ENCODE measurements at places on chromosomes 13 and 19.
A peak's percentile ranks its signal among the peaks of the same experiment; 100 is the strongest.

- DNase-seq: no peak
These were observed 166.1 kb upstream of the MYO16 start for GRCh38 chr13:108463340-108463739.

- DNase-seq: no peak
These were observed 103.1 kb downstream of the SACS start for GRCh38 chr13:23330356-23330755.

GRCh38 chr13:75790198-75790970, 154.3 kb downstream of the LMO7 start:
- DNase-seq: no peak

DNA sequence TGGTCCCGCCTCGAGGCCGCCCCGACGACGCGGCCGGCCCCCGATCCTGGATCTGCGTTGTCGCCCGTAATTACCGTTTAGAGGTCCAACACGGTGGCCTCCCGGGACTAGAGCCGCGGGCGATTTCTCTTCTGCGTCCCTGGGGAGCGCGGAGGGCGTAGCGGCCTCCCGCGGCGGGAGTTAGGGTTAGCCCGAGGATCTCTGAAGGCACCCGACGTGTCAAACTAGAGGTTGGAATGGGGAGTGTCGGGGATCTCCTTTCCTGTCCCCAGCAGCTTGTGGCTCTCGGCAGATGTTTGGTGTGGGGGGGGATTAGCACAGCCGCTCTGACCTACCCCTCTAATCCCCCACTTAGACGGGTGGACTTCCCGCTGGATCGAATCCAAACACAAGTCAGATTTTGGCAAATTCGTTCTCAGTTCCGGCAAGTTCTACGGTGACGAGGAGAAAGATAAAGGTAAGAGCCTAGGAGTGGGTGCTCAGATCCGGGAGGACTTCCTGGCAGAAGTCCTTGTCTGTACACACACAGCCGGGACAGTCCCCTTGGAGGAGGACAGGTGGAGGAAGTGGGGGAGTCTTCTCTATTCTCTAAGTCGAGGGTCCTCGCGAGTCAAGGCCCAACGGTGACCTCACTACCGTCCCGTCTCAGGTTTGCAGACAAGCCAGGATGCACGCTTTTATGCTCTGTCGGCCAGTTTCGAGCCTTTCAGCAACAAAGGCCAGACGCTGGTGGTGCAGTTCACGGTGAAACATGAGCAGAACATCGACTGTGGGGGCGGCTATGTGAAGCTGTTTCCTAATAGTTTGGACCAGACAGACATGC, 581 bp downstream of the CALR start:
- DNase-seq: no peak

GRCh38 chr13:66323745-66324347, 906.3 kb downstream of the PCDH9 start:
- DNase-seq: no peak

DNA sequence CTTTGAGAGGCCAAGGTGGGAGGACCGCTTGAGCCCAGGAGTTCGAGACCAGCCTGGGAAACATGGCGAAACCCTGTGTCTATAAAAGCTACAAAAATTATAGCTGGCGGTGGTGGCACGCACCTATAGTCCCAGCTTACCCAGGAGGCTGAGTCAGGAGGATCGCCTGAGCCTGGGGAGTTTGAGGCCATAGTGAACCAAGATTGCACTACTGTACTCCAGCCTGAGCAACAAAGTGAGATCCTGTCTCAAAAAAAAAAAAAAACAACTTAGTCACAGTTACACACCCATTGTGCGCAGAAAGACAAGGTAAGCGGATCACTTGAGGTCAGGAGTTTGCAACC, 728 bp upstream of the DENND1C start:
- DNase-seq: no peak

GRCh38 chr19:6457958-6458694, 1.5 kb downstream of the SLC25A23 start:
- DNase-seq: peak; percentile 26

GRCh38 chr19:55160128-55160985, 2.8 kb upstream of the TNNI3 start:
- DNase-seq: peak; percentile 80

DNA sequence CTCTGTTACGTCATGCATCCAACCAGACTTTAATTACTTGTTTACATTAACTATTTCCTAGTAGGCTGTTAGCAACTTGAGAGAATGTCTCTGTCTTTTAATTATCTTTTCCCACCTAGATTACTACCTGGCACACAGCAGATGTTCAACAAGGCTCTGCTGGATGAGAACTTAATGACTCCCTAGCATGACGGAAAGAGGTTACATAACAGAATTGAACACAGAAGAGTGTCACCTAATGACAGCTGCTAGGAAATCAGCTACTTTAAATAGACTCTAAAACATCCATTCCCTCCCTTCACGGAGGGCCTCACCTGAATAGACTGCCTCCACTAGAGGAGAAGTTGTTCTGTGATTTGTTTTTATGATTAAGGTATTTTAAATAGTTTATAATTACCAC, 110.8 kb downstream of the TEX29 start:
- no peak for DNase-seq

DNA sequence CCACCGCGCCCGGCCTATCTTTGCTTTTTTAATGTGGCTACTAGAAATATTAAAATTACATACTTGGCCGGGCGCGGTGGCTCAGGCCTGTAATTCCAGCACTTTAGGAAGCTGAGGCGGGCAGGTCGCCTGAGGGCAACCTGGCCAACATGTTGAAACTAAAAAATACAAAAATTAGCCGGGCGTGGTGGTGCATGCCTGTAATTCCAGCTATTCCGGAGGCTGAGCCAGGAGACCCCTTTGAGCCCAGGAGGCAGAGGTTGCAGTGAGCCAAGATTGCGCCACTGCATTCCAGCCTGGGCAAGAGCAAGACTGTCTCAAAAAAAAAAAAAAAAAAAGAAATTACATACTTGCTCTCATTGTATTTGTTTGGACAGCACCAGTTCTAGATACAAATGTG, 34.8 kb upstream of the DPRX start:
- no peak for DNase-seq

- DNase-seq: no peak
These were observed 68.4 kb downstream of the F2RL3 start for GRCh38 chr19:16957151-16957701.

DNA sequence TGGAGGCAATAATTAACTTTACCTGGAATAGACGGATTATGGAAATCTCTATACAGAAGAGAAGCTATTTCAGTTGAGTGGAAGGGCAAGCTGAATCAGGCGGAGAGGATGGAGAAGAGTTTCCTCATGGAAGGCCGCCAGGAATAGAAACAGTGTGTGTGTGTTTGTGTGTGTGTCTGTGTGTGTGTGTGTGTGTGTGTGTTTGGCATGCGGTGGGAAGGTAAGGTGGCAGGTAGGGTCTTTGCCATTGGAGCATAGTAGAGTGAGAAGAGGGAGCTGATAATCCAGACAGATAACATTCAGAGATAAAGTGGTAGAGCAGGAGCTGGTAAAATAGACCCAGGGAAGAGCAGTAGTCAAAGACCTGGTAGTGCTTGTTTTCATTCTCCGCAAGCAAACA, 9.2 kb upstream of the HS6ST3 start:
- no peak for DNase-seq

GRCh38 chr19:39399668-39400050, 7.0 kb upstream of the ZFP36 start:
- DNase-seq: no peak

GRCh38 chr13:26406791-26407190, 150.7 kb upstream of the WASF3 start:
- DNase-seq: no peak

- no peak for DNase-seq
These were observed 24.4 kb downstream of the MPND start for GRCh38 chr19:4367781-4368127.

DNA sequence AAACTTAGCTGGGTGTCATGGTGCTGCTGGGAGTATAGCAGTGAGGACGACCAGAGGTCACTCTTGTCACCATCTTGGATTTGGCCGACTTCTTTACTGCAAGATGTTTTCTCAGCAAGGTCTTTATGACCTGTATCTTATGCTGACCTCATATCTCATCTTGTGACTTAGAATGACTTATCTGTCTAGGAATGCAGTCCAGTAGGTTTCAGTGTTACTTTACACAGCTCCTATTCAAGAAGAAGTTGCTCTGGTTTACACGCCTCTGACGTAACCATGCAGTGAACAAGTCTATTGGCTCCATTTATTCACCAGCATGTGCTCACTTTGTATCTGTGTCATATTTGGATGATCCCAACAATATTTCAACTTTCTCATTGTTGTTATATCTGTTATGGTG, 26.7 kb downstream of the ZNF850 start:
- no peak for DNase-seq

- no peak for DNase-seq
These were observed 35.8 kb downstream of the SMAD9 start for GRCh38 chr13:36884235-36884634.

GRCh38 chr19:38006361-38007045, 99.5 kb downstream of the SIPA1L3 start:
- DNase-seq: peak; percentile 35

- DNase-seq: no peak
These were observed 49.4 kb downstream of the FAM124A start for GRCh38 chr13:51271528-51272085.

GRCh38 chr13:98175043-98175442, 2.0 kb downstream of the RNF113B start:
- DNase-seq: no peak

- DNase-seq: no peak
These were observed 4.3 kb downstream of the KIRREL2 start for GRCh38 chr19:35860818-35861639.
